ENCODE measurements at places on chromosomes 4 and X. TPM values are rescaled to one million over a fixed set of nuclear protein-coding genes. Genes with fewer than 3 reads are reported as not detected.

DNA sequence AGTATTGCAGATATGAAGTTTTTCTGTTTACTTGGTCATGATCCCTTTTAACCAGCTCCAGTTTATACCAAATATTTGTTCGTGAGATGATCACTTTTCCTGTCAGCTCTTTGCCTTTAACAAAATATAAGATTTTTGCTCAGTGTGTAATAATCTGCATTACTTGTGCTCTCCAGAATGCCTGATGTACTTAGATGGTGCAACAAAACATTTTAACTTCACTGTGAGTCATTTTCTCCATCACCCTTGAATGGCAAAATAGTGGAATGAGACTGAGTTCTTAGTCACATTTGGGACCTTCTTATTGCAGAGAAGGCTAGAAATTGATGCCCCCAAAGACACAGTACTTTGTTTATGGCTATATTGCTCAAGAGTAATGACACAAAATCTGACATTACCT is 252.0 kb downstream of the FRMPD4 start:
- H3K27me3 ChIP-seq = no peaks in the 10 kb centered on the region
- H3K4me3 ChIP-seq = no peak overlapping the region
- no peak for DNase-seq
- no peaks in the 10 kb centered on the region for H3K36me3 ChIP-seq
- no peak overlapping the region for H3K27ac ChIP-seq

DNA sequence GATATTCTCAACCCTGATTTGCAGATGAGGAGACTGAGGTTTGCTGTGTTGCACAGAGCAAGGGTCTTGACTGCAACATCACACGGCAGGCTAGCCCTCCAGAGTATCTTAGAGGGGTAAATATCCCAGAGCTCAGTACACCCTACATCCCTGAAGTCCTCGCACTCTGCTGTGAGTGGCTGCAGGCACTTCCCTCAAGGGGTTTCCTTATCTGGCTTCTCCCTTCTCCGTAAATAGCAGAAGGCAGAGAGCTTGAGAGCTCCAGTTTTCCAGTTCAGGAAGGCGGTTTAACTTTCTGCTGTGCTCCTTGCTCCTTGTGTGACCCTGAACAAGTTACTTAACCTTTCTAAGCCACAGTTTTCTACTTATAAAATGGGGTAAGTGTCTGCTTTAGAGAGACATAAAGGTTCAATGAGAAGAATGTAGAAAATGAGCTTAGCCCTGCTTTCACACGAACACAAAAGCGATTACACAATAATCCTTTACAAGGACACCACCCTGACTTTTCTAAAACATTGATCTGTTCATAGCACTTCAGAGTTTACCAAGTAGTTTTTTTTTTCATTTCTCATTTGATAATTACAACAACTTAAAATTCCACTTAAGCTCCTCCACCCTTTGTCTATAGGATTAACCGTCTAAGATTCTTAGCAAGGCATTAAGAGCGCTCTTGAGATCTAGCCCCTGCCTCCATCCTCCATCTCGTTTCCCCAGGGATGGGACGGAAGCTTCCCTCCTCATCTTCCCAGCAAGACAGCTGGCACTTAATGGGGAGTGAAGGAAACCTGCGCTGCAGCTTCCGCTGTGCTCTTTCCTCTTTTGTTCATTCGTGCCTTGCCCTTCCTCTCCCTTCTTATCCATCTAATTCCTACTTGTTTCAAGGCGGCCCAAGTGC is 68.4 kb downstream of the TAPT1 start:
- H3K27ac ChIP-seq = no peak overlapping the region
- H3K4me1 ChIP-seq = no peaks in the 10 kb centered on the region

DNA sequence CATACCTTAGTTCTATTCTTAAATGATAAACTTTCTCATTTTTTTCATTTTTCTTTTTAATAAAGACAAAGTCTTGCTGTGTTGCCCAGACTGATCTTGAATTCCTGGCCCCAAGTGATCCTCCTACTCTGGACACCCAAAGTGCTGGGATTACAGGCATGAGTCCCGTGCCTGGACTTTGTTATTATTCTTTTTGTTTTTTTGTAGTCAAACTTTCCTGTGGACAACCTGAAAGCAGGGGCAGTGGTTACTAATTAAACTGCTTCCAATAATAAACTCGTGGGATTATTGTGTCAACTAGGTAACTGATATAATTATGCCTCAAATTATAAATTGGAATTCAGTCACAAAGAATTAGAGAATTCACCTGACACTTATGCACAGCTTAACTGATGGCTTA is 107.8 kb upstream of the RAPGEF2 start:
- no peak overlapping the region for H3K4me3 ChIP-seq
- no peaks in the 10 kb centered on the region for H3K4me1 ChIP-seq
- no peaks in the 10 kb centered on the region for H3K36me3 ChIP-seq

ARMCX1 gene
- total RNA-seq = 32.7 TPM

LRAT gene
- total RNA-seq = 5.8 TPM

- no peaks in the 10 kb centered on the region for H3K36me3 ChIP-seq
- DNase-seq = peak; percentile 40
- H3K4me1 ChIP-seq = peaks cover 9% of the 10 kb centered on the region
- H3K27ac ChIP-seq = peak overlapping the region; percentile 55
Measured at GRCh38 chr4:109303140-109303496, 660 bp upstream of the COL25A1 start.

DNA sequence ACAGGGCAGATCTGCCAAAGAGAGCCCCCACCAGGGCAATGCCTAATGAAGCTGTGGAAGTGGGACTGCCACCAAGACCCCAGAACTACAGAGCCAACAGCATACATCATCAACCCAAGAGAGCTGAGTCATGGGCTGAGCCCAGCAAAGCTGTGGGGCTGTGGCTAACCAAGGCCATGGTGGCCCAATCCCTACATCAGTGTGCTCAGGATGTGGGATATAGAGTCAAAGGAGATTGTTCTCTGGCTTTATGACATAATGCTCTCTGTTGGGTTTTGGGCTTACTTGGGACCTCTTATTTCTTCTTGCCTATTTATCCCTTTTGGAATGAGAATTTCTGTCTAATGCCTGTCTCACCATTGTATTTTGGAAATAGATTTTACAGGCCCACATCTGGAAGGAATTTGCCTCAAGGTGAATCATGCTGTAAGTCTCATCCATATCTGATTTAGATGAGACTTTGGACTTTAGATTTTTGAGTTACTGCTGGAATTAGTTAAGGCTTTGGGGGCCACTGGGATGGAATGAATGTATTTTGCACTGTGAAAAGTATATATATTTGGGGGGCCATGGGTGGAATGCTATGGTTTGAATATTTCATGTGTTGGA is 5.4 kb upstream of the PRDM5 start:
- no peak overlapping the region for H3K27ac ChIP-seq
- no peaks in the 10 kb centered on the region for H3K27me3 ChIP-seq
- no peak overlapping the region for H3K4me3 ChIP-seq
- DNase-seq = no peak

- no peaks in the 10 kb centered on the region for H3K36me3 ChIP-seq
- no peaks in the 10 kb centered on the region for H3K4me1 ChIP-seq
- no peaks in the 10 kb centered on the region for H3K27me3 ChIP-seq
- H3K27ac ChIP-seq = no peak overlapping the region
- no peak for DNase-seq
- no peak overlapping the region for H3K4me3 ChIP-seq
Measured at GRCh38 chr4:189377569-189377968, 563.1 kb upstream of the FRG1 start.

DNA sequence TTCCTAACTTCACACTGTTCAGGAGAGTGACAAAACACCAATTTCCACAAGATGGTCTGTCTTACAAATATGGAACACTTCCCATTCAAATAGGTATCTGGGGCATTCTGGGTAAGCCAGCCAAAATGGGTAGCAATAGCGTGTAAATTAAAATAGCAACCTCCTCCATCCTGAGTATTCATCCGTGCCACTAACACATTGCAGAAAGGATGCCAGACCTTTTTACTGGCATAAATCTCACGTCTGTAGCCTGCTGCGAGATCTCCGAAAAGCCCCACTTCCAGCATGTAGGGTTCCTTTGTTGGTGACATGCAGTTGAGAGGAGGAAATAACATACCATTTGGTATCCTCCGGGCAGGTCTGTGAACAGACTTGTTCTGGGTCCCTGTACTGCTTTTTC is 52.7 kb upstream of the RAI2 start:
- DNase-seq = no peak
- no peaks in the 10 kb centered on the region for H3K4me1 ChIP-seq
- no peaks in the 10 kb centered on the region for H3K36me3 ChIP-seq
- H3K4me3 ChIP-seq = no peak overlapping the region
- H3K27me3 ChIP-seq = no peaks in the 10 kb centered on the region
- no peak overlapping the region for H3K27ac ChIP-seq

DNA sequence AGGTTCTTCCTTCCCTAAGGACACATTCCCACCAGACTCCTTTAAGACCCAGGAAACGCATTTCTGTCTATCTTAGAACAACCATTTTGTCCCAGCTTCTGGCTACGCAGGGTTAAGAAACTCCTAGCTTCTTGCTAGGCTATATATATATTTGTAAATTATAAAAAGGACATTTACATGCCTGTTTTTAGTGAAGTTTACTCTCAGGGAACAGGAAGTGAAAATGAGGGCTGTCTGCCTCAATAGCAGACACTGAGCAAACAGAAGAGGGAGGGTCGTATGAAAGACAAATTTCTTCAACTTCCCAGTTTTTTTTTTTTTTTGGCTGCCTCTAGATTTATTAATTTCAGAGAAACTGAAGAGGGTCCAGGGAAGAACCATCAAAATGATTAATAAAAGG is 9.3 kb upstream of the FRMPD3 start:
- H3K36me3 ChIP-seq = no peaks in the 10 kb centered on the region
- H3K27me3 ChIP-seq = no peaks in the 10 kb centered on the region
- H3K4me1 ChIP-seq = no peaks in the 10 kb centered on the region
- H3K27ac ChIP-seq = no peak overlapping the region
- no peak for DNase-seq
- H3K4me3 ChIP-seq = no peak overlapping the region

CAPN6 gene
- 0.13 TPM for total RNA-seq

- H3K27me3 ChIP-seq = no peaks in the 10 kb centered on the region
- H3K36me3 ChIP-seq = no peaks in the 10 kb centered on the region
- DNase-seq = no peak
- H3K4me1 ChIP-seq = peaks cover 35% of the 10 kb centered on the region
Measured at GRCh38 chr4:185711726-185712125, 100.3 kb downstream of the SORBS2 start.

DNA sequence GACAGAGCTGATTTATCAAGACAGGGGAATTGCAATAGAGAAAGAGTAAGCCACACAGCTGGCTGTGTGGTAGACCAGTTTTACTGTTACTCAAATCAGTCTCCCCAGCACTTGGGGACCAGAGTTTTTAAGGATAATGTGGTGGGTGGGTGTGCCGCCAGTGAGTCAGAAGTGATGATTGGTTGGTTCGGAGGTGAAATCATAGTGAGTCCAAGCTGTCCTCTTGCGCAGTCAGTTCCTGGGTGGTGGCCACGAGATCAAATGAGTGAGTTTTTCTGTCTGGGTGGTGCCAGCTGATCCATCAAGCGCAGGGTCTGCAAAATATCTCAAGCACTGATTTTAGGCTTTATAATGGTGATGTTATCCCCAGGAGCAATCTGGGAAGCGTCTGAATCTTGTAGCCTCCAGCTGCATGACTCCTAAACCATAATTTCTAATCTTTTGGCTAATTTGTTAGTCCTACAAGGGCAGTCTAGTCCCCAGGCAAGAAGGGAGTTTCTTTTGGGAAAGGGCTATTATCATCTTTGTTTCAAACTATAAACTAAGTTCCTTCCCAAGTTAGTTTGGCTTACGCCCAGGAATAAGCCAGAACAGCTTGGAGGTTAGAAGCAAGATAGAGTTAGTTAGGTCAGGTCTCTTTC is 44.0 kb upstream of the PPP1R2C start:
- no peak for DNase-seq
- no peak overlapping the region for H3K4me3 ChIP-seq
- no peaks in the 10 kb centered on the region for H3K27me3 ChIP-seq
- no peak overlapping the region for H3K27ac ChIP-seq
- H3K4me1 ChIP-seq = no peaks in the 10 kb centered on the region
- no peaks in the 10 kb centered on the region for H3K36me3 ChIP-seq

DNA sequence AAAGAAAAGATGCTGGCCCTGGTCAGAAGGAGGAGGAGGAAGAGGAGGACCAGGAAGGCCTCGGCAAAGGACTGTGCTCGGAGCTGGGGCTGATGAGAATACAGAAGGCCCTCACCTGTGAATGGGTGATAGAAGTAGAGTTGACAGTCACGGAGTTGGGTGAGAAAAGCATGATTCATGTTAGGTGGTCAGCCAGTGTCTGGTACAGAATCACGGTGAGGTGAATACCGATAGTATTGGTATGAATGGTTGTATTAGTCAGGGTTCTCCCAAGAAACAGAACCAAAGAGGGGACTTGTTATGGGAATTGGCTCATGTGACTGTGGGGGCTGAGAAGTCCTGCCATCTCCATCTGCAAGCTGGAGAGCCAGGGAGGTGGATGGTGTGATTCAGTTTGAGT is 32.5 kb upstream of the FAM156A start:
- no peaks in the 10 kb centered on the region for H3K4me1 ChIP-seq
- H3K27me3 ChIP-seq = no peaks in the 10 kb centered on the region
- no peak for DNase-seq

FAM53A gene
- 21.2 TPM for total RNA-seq

GRCh38 chr4:163895378-163896005 is 401.0 kb downstream of the TMA16 start:
- no peaks in the 10 kb centered on the region for H3K36me3 ChIP-seq

- DNase-seq = no peak
- H3K27me3 ChIP-seq = no peaks in the 10 kb centered on the region
- no peak within 1 kb of the TSS for H3K4me3 ChIP-seq
- no peak within 1 kb of the TSS for H3K27ac ChIP-seq
- H3K36me3 ChIP-seq = no peaks in the 10 kb centered on the region
Measured at GRCh38 chr4:39032218-39033085, at the start of gene TMEM156. Gene TMEM156 (minus strand): TSS chr4:39032409. CDS start chr4:39032313, 96 bp downstream.

GRCh38 chrX:15564981-15565579 is 35.7 kb downstream of the ACE2 start:
- no peak overlapping the region for H3K4me3 ChIP-seq
- peak; percentile 72 for DNase-seq
- H3K27ac ChIP-seq = no peak overlapping the region

DNA sequence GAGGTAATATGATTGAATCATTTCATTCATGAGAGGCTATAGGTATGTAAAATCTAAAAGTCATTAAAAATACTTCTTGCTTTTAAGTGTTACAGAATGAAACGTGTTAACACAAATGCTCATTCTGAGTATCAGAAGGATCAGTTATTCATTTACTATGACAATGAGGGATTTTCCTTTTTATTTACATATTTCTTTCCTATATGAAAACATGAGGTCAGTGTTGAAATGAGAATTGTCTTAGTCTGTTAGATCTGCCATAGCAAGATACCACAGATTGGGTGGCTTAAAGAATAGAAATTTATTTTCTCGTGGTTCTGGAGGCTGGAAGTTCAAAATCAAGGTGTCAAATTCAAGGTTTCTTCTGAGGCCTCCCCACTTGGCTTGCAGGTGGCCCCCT is 181.2 kb downstream of the ARHGAP10 start:
- H3K27me3 ChIP-seq = no peaks in the 10 kb centered on the region
- H3K27ac ChIP-seq = no peak overlapping the region
- no peak overlapping the region for H3K4me3 ChIP-seq
- peaks cover 9% of the 10 kb centered on the region for H3K4me1 ChIP-seq
- H3K36me3 ChIP-seq = peaks cover 4% of the 10 kb centered on the region

- no peaks in the 10 kb centered on the region for H3K27me3 ChIP-seq
- DNase-seq = no peak
- H3K27ac ChIP-seq = no peak overlapping the region
- no peak overlapping the region for H3K4me3 ChIP-seq
- H3K36me3 ChIP-seq = peaks cover 22% of the 10 kb centered on the region
Measured at GRCh38 chr4:48832571-48832970, 1.7 kb downstream of the OCIAD1 start.

TMEM271 gene
- total RNA-seq = not detected
